Foreskin keratinocyte (primary cell): ENCODE measurements at places on chromosomes 4 and X. TPM values are rescaled to one million over a fixed set of nuclear protein-coding genes. Genes with fewer than 3 reads are reported as not detected.

Gene CTAG2
- not detected in 2 replicates for total RNA-seq

Gene TEX13B
- total RNA-seq, result not detected in 2 replicates

Gene LPAR4
- total RNA-seq, result not detected in 2 replicates

- DNase-seq, result no peak
Observed at GRCh38 chrX:109782994-109783700, 50.1 kb upstream of the ACSL4 start.

- no peak for DNase-seq
Observed at GRCh38 chr4:168715896-168716295, 219.0 kb downstream of the PALLD start.

GRCh38 chr4:40306226-40306625 is 28.9 kb upstream of the CHRNA9 start:
- no peak for DNase-seq

GRCh38 chr4:121758925-121759568 is 5.9 kb downstream of the SMIM43 start:
- no peak for DNase-seq

- DNase-seq, result no peak
Observed at GRCh38 chr4:150479657-150480056, 102.3 kb upstream of the MAB21L2 start.

DNA sequence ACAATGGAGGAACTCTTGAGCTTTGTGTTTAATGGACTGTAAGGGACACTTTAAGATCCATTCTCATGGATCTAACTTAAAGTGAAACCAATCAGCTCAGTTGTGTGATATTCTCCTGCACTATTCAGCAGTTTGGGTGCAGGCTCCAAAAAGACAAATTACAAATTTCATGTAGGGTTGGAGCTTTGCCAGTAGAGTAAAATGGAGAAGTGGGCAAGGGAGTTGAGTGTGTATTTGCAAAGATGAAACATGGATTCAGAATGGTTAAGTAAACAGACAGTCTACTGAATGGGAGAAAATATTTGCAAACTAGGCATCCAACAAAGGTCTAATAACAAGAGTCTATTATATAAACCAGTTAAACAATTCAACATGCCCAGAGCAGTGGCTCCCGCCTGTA is 21.2 kb upstream of the MID2 start:
- no peak for DNase-seq

- DNase-seq, result no peak
Observed at GRCh38 chrX:38375891-38376290, 23.5 kb downstream of the OTC start.

DNA sequence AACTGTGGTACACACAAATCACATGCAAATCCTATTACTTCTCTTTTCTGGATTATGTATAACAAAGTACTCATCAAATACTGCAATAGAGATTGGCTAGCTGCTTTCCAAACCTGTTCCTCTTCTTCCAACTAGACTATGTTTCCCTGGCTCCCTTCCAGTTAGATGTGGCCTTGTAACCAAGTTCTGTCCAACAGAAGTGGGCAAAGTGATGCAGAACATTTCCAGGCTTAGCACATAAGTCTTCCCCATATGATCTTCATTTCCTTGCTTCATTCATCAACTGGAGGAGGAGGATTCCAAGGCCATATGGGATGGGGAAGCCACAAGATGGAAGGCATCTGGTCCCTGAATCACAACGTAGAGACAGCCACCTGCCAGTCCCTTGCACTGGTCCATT is 8.0 kb downstream of the SLC9A7 start:
- no peak for DNase-seq
